Activated gamma-delta T cell (primary cell): ENCODE measurements at places on chromosomes 4 and X.

GRCh38 chr4:19982556-19982955 lies 269.1 kb upstream of the SLIT2 start:
- DNase-seq, result no peak

GRCh38 chrX:153922932-153923857 lies 2.9 kb downstream of the ARHGAP4 start:
- DNase-seq, result no peak

DNA sequence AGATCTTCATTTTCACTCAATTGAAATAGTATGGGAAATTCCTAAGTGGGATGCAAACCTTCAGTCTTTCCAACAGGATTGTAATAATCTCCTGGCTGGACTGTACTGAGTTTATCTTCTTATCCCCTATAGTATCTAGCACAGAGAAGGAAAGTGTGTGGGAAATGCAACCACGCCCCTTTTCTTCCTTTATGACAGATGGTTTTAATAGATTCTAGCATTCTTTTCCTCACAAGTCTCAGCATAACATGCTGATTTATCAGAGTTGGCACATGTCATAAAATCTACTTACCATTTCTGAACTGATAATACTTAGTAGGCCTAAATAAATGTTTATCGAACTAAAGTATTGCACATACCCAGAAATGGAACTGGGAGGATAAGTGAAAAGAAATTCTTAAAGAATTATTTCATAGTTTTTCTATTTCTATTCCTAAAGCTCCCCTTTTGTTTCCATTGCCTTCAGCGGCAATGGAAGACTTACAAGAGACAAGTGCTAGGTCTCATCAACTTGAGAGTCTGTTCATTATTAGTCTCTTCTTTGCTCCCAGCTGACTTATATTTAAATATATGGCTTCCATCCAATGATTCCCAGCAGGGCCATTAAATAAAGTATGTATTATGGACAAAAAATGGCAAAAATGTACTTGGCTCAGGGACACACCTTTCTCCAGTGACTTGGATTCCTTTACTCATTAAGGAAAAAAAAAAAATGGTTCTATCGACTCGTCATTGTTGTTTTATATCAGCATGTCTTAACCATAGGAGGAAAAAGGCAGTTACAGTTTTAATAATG lies 484.5 kb downstream of the IL1RAPL1 start:
- no peak for DNase-seq

GRCh38 chr4:182871616-182872015 lies 45.6 kb downstream of the DCTD start:
- no peak for DNase-seq

DNA sequence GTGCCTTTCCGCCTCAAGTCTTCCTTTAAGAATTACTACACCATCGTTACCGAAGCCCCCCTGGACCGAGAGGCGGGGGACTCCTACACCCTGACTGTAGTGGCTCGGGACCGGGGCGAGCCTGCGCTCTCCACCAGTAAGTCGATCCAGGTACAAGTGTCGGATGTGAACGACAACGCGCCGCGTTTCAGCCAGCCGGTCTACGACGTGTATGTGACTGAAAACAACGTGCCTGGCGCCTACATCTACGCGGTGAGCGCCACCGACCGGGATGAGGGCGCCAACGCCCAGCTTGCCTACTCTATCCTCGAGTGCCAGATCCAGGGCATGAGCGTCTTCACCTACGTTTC lies 2.2 kb downstream of the PCDH10 start:
- DNase-seq, result no peak

DNA sequence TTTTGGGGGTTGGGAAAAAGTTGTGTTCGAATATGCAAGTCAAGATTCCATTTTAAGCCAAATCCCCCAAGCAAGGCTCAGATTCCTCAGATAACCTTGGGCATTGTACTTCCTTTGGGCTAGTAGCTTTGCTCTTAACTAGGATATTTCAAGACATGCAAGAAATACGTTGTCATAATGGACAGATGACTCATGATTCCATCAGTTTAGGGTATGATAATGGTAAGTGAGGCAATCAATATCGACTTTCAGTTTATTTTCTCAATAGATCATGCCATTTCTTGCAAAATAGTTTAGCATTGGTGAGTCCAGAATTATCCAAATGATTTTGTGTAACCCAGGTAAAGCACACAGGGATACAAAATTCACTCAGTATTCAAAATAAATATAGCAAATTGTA lies 25.4 kb downstream of the CFAP299 start:
- no peak for DNase-seq

- DNase-seq, result no peak
These were observed 83.4 kb downstream of the TNIP2 start for GRCh38 chr4:2672700-2673099.

DNA sequence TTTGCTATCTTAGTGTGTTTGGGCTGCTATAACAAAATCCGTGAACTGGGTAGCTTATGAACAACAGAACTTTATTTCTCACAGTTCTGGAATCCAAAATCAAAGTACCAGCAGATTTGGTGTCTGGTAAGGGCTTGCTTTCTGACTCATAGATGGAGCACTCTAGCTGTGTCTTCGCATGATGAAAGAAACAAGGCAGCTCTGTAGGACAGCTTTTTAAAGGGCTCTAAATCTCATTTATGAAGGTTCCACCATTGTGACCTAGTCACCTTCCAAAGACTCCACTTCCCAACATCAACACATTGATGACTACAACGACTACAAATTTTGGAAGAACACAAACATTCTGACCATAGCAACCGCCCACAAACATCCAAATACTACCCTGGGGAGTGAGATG lies 158.6 kb upstream of the LCORL start:
- DNase-seq, result no peak

DNA sequence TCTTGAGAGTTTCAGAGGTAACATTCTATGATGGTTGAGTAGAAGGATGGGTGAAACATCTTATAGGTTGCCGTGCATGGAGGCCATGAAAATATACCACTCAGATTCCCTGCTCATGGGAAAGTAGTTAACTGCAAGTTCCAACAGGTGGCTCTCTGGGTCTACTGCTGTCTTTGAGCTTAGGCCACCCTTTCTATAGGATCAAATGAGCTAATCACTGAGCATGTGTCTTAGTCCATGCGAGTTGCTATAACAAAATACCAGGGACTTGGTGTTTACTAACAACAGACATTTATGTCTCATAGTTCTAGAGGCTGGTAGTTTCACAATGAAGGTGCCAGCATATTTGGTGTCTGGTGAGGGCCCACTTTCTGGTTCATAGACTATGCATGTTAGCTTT lies 144.8 kb upstream of the UNC5C start:
- no peak for DNase-seq

DNA sequence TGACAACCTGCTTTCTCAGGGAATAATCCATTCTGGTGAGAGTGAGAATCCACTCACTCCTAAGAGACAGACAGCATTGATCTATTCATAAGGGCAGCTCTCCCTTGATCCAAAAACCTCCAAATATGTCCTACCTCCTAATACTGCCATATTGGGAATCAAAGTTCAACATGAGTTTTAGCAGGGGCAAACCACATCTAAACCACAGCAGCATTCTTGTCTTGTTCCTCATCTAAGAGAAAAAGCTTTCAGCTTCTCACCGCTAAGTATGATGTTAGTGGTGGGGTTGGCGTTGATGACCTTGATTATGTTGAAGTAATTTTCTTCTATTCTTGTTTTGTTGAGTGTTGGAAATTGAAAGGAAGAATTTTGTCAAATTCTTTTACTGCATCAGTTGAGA lies 69.6 kb downstream of the SERTM2 start:
- DNase-seq, result no peak

DNA sequence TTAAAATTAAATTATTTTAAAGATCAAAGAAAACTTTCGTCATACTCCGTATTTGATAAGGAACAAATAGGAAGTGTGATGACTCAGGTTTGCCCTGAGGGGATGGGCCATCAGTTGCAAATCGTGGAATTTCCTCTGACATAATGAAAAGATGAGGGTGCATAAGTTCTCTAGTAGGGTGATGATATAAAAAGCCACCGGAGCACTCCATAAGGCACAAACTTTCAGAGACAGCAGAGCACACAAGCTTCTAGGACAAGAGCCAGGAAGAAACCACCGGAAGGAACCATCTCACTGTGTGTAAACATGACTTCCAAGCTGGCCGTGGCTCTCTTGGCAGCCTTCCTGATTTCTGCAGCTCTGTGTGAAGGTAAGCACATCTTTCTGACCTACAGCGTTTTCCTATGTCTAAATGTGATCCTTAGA lies at the start of gene CXCL8:
Gene CXCL8, plus strand, starts transcription at position 217 of the 426 bp plus-strand sequence. Its CDS starts 90 bp downstream, at position 307.
- no peak for DNase-seq
